Fibroblast of upper back skin (primary cell): ENCODE measurements at places on chromosomes 3 and 15.

GRCh38 chr15:47708161-47708980, 8.9 kb upstream of the SEMA6D start:
- DNase-seq: no peak

DNA sequence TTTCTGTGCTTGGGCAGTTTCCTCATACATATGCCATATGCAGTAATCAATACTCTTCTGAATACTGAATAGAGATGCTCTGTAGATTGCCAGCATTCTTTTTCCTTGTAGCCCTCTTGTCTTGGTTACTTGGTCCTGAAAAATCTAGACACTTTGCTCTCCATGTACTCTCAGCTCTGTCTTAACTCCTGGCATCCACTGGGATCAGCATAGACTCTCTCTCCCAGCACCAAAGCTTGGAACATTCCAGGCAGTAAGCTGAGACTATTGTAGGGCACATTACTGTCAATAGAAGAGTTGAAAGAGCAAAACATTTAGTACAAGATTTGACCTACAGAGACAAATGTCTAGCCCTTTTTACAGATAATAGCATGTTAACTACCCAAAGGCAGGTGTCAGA, 1100.3 kb downstream of the TBL1XR1 start:
- DNase-seq: no peak

DNA sequence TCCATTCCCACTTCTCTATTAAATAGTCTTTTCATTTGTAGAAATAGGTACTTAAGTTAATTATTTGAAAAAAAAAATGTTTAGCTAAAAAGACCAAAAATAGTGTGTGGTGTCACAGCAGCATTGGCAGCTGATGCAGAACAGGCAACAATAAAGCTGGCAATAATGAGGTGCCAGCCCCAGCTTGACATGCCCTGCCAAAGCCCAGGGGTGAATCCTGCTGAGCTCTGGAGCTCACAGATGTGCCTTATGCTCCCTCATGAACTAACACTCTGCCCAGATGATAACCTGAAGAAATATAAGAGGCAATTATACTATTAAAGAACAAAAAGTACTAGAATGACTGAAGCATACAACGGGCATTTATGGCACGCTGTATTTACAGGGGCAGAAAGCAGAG, 63.8 kb downstream of the IGSF11 start:
- DNase-seq: no peak

GRCh38 chr3:75192146-75192616, 471.9 kb upstream of the FRG2C start:
- peak; percentile 54 for DNase-seq

- DNase-seq: no peak
These were observed 339.2 kb upstream of the ONECUT1 start for GRCh38 chr15:53129121-53129904.

- no peak for DNase-seq
These were observed 17.9 kb downstream of the KCNMB3 start for GRCh38 chr3:179233043-179233442.
